ENCODE measurements at places on chromosomes 2 and 18. TPM values are rescaled to one million over a fixed set of nuclear protein-coding genes. Genes with fewer than 3 reads are reported as not detected.

The DNER gene
- 1.1 TPM for total RNA-seq

The TRIM54 gene
- 0.52 TPM for total RNA-seq

The CCDC121 gene
- 4.3 TPM for total RNA-seq

The CDKL4 gene
- total RNA-seq = 0.46 TPM

The AGXT gene
- not detected for total RNA-seq

The RBKS gene
- 1.5 TPM for total RNA-seq

The FAM110C gene
- 2.5 TPM for total RNA-seq

The PRSS56 gene
- total RNA-seq = not detected

The ERMN gene
- total RNA-seq = 0.52 TPM

The SIX2 gene
- 0.33 TPM for total RNA-seq

The SCTR gene
- not detected for total RNA-seq

The NTSR2 gene
- not detected for total RNA-seq

The IL1R2 gene
- total RNA-seq = 16.3 TPM

The STARD6 gene
- total RNA-seq = not detected

The IL36RN gene
- total RNA-seq = not detected

The ST6GAL2 gene
- total RNA-seq = 15.5 TPM

The TMEM182 gene
- total RNA-seq = 2.8 TPM
